Activated CD8-positive, alpha-beta T cell treated with anti-CD3 and anti-CD28 coated beads, Interleukin-2, amount 10 ng/mL, durations not matched to agents 7 days and 5 days (primary cell): ENCODE measurements at places on chromosomes 5 and 9. TPM values are rescaled to one million over a fixed set of nuclear protein-coding genes. Genes with fewer than 3 reads are reported as not detected.

DNA sequence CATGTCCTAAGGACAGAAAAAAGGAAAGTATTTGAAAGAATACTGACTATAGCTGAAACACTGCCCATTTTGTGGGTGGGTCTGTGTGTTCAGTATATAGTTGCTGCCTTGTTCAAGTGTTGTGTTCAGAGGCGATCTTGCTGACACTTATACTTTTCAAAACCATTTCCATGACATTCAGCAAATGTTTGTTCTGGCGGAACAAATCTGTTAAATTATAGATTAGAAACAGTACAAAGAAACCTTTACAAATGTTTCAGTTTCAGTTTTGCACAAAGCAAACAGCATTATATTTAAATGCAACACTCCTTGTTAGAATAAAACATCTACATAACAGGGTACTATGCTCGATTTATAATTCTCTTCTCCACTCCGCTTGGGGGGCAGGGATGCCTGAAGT is 2276.3 kb downstream of the MAT2B start:
- no peak for DNase-seq
- H3K27me3 ChIP-seq, result no peaks in the 10 kb centered on the region
- no peaks in the 10 kb centered on the region for H3K4me1 ChIP-seq
- no peak overlapping the region for H3K4me3 ChIP-seq

GRCh38 chr5:153342487-153342886 is 148.0 kb upstream of the GRIA1 start:
- H3K4me3 ChIP-seq, result no peak overlapping the region
- H3K36me3 ChIP-seq, result no peaks in the 10 kb centered on the region
- H3K27me3 ChIP-seq, result peaks cover 10% of the 10 kb centered on the region
- no peak for DNase-seq
- no peak overlapping the region for H3K27ac ChIP-seq
- no peaks in the 10 kb centered on the region for H3K4me1 ChIP-seq

The SHISAL2B gene
- not detected for total RNA-seq

GRCh38 chr9:129557192-129558036 is 63.5 kb downstream of the C9orf50 start:
- no peak for DNase-seq
- H3K36me3 ChIP-seq, result no peaks in the 10 kb centered on the region
- peak overlapping the region; percentile 25 for H3K27ac ChIP-seq
- peaks cover 10% of the 10 kb centered on the region for H3K27me3 ChIP-seq

DNA sequence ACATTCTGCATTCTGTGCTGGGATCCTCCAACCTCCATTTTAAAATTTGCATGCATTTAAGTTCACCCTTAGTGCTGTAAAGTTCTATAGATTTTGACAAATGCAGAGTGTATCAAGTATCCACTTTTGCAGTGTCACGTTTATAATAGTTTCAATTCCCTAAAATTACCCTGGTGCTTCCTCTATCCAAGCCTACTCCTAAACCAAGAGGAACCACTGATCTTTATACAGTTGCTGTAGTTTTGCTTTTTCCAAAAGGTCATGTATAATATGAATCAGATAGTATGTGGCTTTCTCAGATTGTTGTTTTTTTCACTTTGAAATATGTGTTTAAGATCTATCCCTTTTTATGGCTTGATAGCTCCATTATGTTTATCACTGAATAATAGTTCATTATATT is 468.4 kb upstream of the CDH6 start:
- H3K27me3 ChIP-seq, result no peaks in the 10 kb centered on the region
- H3K27ac ChIP-seq, result no peak overlapping the region
- DNase-seq, result no peak
- H3K4me1 ChIP-seq, result no peaks in the 10 kb centered on the region

- H3K36me3 ChIP-seq, result peaks cover 4% of the 10 kb centered on the region
- peaks cover 7% of the 10 kb centered on the region for H3K27me3 ChIP-seq
- H3K4me1 ChIP-seq, result peaks cover 39% of the 10 kb centered on the region
- no peak for DNase-seq
- H3K4me3 ChIP-seq, result no peak overlapping the region
Observed at GRCh38 chr5:56076486-56076885, 81.7 kb upstream of the IL6ST start.

DNA sequence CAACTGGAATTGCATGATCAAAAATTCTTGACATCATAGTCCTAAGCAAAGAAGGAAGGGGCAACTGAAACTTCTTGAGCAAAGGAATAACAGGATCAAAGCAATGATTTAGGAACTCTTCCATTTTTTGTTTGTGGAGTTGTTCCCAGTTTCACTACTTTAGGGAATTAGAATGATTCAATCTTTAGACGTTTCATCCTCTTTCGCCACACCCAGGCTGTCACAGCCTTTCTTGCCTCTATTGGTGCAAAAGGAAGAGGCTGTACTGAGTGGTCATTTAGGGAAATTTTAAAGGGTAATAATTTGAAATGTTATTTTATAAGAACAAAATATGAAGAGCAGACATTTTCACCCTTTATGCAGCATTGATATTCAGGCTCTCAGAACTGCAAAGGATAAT is 1026.0 kb upstream of the ARRDC3 start:
- H3K36me3 ChIP-seq, result no peaks in the 10 kb centered on the region
- H3K27ac ChIP-seq, result no peak overlapping the region
- no peak overlapping the region for H3K4me3 ChIP-seq
- no peak for DNase-seq
- H3K4me1 ChIP-seq, result no peaks in the 10 kb centered on the region
- H3K27me3 ChIP-seq, result no peaks in the 10 kb centered on the region

The INSL6 gene
- not detected for total RNA-seq

DNA sequence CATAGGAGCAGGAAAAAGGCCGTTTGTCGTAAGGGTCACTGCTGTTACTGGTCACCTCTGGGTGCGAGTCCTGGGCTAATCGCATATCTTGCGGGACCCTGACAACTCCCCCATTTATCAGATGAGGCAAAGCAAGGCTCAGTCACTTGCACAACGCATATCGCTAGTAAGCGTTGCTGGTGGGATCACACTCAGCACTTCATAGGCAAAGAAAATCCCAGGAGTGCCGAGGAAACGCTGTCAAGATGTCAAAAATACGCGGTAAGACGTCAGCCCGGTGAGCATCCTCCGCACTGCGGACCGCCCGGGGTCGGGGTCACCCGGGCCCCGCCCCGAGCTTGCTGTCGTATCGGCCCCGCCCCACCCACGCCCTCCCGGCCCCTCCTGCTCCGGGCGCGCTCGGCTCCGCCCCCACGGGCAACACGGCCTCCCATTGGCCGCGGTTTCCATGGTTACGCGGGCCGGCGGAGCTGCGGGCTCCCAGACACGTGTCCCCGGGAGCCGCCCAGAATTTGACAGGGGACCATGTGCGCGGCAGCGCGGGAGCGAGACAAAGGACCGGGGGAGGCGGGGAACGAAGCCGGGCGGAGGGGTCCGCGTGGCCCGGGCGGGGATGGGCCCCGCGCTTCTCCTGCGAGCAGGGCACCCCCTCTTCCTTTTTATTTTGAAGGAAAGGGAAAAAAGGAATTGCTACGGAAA is 80.2 kb upstream of the IER5L start:
- H3K4me3 ChIP-seq, result peak overlapping the region; percentile 31
- H3K4me1 ChIP-seq, result peaks cover 23% of the 10 kb centered on the region
- DNase-seq, result peak; percentile 93
- no peaks in the 10 kb centered on the region for H3K36me3 ChIP-seq

DNA sequence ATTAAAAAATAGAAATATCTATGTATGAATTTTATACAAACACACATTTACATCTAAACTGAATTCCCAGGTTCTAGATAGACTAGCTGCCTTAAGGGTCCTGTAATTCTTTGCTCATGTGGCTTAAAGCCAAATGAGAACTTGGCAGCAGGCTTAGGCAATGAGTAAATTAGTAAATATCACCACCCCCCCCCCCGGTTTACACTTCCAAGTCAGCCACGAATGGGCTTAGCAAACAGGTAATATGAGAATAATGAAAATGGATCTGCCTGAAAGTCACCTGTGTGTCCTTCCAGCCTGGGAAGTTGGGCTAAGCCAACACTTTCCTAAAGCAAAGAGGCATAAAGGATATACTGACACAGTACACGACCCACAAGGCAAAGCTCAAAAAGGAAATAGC is 108.6 kb downstream of the KLHL3 start:
- H3K27ac ChIP-seq, result no peak overlapping the region
- DNase-seq, result no peak
- H3K4me3 ChIP-seq, result no peak overlapping the region
- no peaks in the 10 kb centered on the region for H3K27me3 ChIP-seq

- no peaks in the 10 kb centered on the region for H3K36me3 ChIP-seq
- no peak overlapping the region for H3K27ac ChIP-seq
- no peaks in the 10 kb centered on the region for H3K27me3 ChIP-seq
- H3K4me3 ChIP-seq, result no peak overlapping the region
- no peaks in the 10 kb centered on the region for H3K4me1 ChIP-seq
Observed at GRCh38 chr9:138045541-138046490, 168.2 kb downstream of the CACNA1B start.

DNA sequence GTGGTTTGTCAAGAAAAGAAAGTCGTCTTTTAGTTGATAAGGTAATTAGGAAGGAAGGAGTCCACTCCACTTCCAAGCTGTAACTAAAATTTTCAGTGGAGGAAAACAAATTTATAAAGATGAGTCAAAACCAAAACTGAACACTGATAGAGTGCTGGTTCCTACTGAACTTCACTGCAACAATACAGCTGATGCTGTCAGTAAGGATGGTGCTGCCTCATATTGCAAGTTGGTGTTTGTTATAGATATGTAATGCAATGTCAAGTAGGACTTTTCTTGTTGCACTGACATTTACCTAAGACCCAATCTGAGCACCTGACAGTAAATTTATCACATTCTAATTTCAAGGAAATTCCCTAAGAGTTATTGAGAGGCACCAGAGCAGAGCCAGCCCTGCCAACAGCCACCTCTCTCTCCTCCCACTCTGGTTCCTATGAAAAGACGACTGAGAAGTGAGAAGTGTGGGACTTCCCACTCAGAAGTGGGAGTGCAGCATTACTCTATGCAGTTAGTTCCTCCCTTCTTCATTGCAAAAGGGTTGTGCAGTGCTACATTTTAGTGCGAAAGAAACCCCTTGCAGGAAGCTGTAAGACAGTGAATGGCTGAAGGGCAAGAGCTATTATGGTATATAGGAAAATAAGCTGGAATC is 350.8 kb downstream of the NFIB start:
- no peak for DNase-seq
- no peak overlapping the region for H3K27ac ChIP-seq
- no peak overlapping the region for H3K4me3 ChIP-seq

The GADD45G gene
- total RNA-seq, result 7.4 TPM

DNA sequence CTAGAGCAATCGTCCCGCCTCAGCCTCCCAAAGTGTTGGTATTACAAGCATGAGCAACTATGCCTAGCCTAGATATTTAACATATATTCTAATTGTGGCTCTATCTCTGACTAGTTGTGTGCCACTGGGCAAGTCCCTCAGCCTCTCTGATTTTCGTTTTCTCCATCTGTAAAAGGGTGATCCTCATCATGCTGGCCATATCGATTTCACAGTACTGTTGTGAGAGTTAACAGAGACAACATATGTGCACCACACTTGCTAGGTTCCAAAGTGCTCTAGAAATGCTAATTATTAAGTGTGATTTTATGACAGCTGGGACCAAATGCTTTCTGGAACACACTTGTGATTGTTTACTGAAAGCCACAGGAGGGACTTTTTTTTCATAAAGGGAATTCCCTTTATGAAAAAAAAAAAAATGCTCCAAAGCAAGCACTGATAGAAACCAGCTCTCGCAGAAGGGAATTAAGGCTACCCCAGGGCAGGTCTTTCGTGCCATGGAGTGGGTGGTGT is 78.5 kb upstream of the EPB41L4B start:
- H3K27me3 ChIP-seq, result peaks cover 12% of the 10 kb centered on the region
- no peak overlapping the region for H3K4me3 ChIP-seq
- H3K36me3 ChIP-seq, result no peaks in the 10 kb centered on the region
- no peak for DNase-seq
- peaks cover 5% of the 10 kb centered on the region for H3K4me1 ChIP-seq
- H3K27ac ChIP-seq, result no peak overlapping the region

DNA sequence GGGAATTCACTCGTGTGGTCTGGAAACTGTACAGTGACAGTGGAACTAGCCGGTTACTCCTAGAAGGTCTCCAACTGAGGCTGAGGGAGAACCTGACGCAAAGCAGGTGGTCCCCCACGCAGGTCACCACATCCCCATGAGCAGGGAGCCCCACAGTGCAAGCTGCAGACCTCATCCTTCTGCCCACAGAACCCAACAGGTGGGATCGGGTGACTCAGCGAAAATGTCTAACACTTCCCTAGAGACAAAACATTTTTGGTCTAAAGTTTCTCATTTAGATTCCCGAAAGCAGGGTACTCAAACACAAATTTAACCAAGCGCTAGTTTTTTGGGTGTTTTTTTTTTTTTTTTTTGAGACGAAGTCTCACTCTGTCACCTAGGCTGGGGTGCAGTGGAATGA is 62.4 kb upstream of the RETREG1 start:
- H3K36me3 ChIP-seq, result no peaks in the 10 kb centered on the region
- no peaks in the 10 kb centered on the region for H3K4me1 ChIP-seq
- no peak overlapping the region for H3K27ac ChIP-seq
- no peak for DNase-seq
- H3K4me3 ChIP-seq, result no peak overlapping the region
- H3K27me3 ChIP-seq, result no peaks in the 10 kb centered on the region

- H3K4me1 ChIP-seq, result peaks cover 10% of the 10 kb centered on the region
- H3K27me3 ChIP-seq, result peaks cover 4% of the 10 kb centered on the region
- H3K4me3 ChIP-seq, result no peak overlapping the region
- DNase-seq, result no peak
Observed at GRCh38 chr5:142746532-142747433, 23.4 kb upstream of the ARHGAP26 start.

- no peak overlapping the region for H3K27ac ChIP-seq
- no peak for DNase-seq
- H3K4me3 ChIP-seq, result no peak overlapping the region
Observed at GRCh38 chr5:158466191-158466590, 607.2 kb upstream of the CLINT1 start.

The ZFP2 gene
- 0.21 TPM for total RNA-seq

- H3K27ac ChIP-seq, result no peak overlapping the region
- H3K4me1 ChIP-seq, result no peaks in the 10 kb centered on the region
- H3K36me3 ChIP-seq, result no peaks in the 10 kb centered on the region
- DNase-seq, result no peak
- H3K27me3 ChIP-seq, result no peaks in the 10 kb centered on the region
Observed at GRCh38 chr5:60507687-60508086, 192.3 kb downstream of the DEPDC1B start.

DNA sequence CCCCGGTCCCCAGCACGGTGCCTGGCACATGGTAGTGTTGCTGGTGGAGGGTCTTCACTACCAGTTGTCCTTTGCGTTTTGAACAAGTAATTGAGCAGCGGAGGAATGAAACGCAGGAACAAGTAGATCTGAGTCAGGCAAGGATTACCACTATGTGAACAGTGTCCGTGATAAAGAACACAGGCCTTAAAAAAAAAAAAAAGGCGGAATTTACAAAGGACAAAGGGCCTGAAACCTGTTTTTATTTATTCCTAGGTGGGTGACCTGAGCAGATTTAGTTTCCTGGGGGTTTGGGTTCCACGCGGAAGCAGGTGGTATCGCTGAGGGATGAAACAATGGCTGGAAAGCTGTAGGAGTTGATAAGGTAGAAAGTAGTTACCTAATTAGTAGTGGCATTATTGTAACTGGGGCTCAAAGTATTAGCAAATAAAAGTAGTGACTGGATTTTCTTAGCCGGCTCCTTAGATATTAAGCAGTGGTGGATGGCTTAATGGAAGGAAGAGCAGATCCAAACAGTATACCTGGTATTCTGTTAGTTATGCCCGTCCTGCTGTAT is 1.1 kb downstream of the RUSC2 start:
- H3K36me3 ChIP-seq, result no peaks in the 10 kb centered on the region
- DNase-seq, result no peak
- peak overlapping the region; percentile 77 for H3K4me3 ChIP-seq
- H3K4me1 ChIP-seq, result peaks cover 39% of the 10 kb centered on the region
- peaks cover 24% of the 10 kb centered on the region for H3K27me3 ChIP-seq
